ENCODE measurements at places on chromosomes 6 and 20. TPM values are rescaled to one million over a fixed set of nuclear protein-coding genes. Genes with fewer than 3 reads are reported as not detected.

The RUNX2 gene
- 37.7 TPM for total RNA-seq

The VGLL2 gene
- total RNA-seq: 0.50 TPM

The ZSCAN16 gene
- total RNA-seq: 9.9 TPM

The MDFI gene
- total RNA-seq: 0.72 TPM

The TFAP2B gene
- total RNA-seq: not detected

The GRIK2 gene
- total RNA-seq: 2.9 TPM

GRCh38 chr20:49248301-49248700 lies 29.1 kb downstream of the DDX27 start:
- no peak for DNase-seq

DNA sequence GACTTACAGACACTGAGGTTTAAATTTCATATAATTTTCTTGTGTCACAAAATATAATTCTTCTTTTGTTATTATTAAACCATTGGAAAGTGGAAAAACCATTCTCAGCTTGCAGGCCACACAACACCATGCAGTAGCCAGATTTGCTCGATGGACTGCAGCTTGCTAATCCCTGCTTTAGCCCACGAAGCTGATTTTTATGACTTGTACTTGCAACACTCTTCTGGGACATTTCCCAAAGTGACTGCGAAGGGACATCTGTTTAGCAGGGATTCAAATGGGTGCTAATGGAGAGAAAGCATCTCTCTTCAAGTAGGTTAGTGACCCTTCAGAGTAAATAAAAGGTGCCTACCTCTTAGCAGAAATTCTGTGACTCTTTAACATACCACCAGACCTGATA lies 304.6 kb upstream of the ZFP64 start:
- DNase-seq: no peak

DNA sequence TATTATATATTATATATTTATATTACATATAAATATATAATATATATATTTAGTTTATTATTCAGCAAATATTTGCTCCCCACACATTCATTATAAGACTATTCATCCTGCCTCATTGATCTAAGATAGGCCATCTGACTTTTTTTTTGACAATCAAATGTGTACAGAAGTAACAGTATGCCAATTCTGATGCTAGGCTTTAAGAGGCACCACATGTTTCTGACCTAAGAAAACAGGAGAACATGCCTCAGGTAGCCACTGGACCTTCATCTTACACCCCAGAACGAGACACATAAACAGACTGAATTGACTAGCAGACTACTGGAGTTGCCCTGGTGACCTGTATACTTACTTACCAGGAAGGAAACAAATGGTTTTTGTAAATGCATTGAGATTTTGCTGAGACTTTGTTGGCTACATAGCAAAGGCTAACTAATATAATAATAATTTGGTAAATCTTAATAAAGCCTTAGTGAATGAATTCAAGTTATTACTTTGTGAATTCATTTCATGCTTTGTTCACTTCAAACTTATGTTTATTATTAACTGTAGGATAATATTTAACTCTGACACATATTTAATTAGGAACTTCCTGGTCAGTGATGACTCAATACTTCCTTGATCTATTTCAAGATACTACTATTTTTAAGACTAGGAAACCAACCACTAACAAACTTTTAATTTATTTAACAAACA lies 13.4 kb upstream of the MYO6 start:
- DNase-seq: no peak

DNA sequence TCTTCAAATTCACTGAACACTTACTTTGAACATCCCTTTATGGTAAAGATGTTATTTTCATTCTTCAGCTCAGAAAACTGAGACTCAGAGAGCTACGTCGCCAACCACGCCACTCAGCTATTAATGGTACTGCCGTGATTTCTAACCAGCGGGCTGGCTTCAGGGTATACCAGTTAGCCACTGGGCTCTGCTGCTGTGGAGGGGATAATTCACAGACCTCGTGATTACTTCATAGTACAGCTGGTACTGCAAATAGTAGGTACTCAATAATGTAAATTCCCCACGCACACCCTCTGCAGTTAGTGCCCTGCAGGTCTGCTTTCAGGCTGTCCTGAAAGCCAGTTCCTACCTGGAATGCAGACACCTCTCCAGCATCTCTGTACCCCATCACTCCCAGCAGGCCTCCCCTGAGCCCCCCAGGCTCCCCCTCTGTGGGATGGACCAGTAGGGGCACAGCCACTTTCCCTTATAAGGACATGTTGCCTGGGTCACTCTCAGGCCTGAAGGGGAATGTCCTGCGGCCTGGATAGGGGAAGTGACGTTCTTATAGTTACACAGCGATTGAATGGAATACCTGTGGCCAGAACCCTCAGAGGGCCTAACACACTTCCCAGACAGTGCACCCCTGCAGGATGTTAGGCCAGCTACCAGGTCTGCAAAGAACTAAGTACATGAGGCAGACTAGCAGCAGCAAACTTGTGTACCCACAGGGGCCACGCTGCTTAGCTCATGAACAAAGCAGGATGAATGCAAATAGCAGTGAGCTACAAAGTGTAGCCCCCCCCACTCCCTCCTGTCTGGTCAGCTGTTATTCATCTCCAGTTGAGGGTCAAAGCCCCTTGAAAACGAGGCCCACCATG lies 1.3 kb upstream of the OCSTAMP start:
- DNase-seq: no peak

DNA sequence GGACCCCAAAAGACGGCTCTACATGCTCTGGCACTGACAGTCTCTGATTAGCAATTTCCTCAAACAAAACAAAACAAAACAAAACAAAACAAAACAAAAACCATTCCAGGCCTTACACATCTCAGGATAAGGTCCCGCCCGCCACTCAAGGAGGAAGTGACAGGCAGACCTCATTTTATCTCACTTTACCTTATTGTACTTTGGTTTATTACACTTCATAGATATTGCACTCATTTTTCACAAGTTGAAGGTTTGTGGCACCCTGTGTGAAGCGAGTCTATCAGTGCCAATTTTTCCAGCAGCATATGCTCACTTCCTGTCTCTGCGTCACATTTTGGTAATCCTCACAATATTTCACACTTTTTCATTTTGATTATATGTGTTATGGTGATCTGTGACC lies 15.2 kb downstream of the ZBP1 start:
- DNase-seq: no peak

DNA sequence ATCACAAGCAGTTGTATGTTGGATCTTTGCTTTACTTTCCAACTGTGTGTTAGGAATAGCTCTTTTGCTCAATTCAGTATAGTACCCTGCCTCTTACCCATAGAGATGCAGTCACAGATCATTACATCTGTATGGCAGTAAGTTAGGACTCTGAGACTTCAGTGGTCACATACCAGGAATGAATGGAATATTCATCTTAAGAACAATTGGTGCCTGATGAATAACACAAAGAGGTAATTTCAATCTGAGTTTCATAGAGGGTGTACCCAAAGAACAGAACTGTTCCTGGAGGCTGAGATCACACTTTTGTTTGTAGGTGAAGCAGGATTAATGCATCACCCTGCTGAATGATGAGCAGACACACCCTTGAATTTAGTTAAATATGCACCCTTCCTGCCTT lies 28.7 kb upstream of the KIF13A start:
- DNase-seq: no peak

- DNase-seq: no peak
Observed at GRCh38 chr6:148713921-148714320, 32.9 kb upstream of the UST start.

- DNase-seq: no peak
Observed at GRCh38 chr6:67639161-67639560, 995.9 kb upstream of the ADGRB3 start.

DNA sequence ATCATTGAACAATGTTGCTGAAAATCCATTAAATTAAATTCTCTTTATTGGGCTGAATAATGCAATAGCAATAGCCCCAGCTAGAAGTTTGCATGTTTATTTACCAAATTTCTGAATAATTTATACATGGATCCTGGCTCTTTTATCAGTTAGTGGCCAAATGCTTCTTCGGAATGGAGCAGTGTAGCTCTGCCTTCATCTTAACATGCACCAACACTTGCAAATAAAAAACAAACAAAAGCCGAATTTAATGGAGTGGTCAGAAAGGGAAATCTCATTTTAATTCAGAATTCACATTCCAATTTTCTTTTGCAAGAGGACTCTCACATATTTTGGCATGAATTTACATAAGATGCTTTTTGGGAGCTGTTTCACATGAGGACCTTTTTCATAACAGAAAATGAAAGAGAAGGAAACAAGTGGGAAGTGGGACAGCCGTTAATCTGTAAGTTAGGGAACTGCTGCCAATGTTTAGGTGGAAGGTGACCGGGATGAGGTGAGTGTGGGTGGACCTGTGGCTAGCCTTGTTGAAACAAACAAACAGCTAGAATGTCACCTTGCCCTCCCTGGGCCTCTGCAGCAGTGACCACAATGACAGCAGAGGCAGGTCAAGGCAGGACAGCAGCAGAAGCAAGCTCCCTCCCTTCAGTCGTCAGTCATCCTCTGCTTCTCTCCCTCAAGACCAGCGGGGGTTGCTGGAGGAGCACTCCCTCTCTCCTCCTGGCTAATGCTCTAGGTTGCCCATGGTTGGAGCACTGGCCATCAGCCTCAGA lies 73.2 kb downstream of the INSM1 start:
- DNase-seq: peak; percentile 23

DNA sequence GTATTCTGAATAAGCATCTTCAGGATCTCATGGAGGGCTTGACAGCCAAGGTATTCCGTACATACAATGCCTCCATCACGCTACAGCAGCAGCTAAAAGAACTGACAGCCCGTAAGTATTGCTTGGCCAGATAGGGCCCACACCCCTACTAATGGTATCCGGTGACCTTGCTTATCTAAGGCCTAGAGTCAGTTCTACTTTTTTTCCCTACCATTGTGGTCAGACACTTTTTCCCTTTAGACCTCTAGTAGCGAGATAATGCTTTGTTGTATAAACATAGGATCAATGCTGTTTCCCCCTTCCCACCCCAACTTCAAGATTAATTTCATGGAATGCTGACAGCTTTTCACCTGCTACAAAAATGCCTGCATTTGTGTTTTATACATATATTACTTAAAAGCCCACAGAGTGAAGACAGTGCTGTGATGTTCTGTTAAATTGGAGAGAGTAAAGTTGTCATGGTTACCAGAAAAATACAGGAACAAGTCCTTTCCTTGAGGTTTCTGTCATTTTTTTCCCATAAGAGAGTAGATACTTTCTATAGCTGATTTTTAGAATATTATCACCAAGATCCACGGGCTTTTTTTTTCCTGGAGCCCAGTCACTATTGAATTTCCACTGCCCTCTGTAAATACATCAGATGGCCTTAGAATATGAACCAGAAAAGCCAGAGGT lies 20.9 kb upstream of the PLCG1 start:
- no peak for DNase-seq

DNA sequence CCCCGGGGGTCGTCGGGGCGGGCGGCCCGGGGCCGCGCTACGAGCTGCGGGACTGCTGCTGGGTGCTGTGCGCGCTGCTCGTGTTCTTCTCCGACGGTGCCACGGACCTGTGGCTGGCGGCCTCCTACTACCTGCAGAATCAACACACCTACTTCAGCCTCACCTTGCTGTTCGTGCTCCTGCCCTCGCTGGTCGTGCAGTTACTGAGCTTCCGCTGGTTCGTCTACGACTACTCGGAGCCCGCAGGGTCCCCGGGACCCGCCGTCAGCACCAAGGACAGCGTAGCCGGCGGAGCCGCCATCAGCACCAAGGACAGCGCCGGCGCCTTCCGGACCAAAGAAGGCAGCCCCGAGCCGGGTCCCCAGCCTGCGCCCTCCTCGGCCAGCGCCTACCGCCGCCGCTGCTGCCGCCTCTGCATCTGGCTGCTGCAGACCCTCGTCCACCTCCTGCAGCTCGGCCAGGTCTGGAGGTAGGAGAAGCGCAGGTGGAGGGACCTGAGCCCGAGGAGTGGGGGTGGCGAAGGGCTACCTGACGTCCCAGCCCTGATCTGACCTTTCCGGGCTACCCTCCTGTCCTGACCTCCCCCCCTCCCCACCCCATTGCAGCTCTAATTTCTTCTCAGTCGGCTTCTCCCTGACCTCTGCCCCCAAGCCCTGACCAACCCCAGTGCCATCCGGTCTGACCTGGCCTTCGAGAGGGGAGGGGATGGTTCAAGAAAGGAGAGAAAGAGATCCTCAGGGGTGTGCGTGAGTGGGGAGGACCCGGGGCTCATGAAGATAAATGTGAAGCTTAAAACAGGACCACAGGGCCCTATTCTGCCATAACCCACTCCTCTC lies 558 bp downstream of the XKR7 start:
- DNase-seq: peak; percentile 30

- DNase-seq: no peak
Observed at GRCh38 chr6:15880262-15880973, 217.6 kb upstream of the DTNBP1 start.

Measured in H4 (cell line).